ENCODE measurements at places on chromosomes 7 and 10. TPM values are rescaled to one million over a fixed set of nuclear protein-coding genes. Genes with fewer than 3 reads are reported as not detected.

- DNase-seq, result peak; percentile 29
Observed at GRCh38 chr7:80790877-80791276, 128.0 kb downstream of the SEMA3C start.

GRCh38 chr7:138386821-138387220 is 73.2 kb upstream of the TRIM24 start:
- no peak for DNase-seq

- DNase-seq, result no peak
Observed at GRCh38 chr10:74628136-74628535, 198.3 kb upstream of the KAT6B start.

DNA sequence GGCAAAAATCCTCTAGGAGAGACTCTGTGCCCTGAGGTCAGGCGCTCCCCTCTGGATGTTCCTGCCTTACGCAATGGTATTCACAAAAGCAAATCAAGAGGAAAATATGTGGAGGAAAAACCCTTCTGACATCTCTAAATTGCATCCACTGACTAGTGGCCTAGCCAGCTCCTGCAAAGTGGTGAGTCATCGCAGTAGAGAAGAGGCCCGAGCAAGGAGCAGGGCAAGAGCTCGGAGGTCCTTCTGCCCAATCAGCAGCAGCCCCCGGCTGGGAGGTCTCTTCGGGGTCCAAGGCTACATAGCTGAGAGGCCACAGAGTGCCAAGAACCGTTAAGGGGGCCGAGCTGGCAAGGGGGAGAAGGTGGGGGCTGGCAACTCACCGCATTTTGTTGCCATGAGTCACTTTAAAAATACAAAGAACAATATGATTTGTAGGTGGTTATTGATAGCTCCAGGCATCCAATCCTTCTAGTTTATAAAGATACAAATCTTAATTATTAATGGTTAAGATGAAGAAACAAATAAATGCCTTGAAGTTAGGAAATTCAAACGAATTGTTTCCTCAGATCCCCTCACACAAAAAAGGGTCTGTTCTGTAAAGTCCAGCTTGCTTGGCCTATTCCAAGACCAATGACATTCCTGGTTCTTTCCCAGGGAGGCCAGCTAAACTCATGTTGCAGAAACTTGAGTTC is 161.6 kb downstream of the PKD1L1 start:
- DNase-seq, result peak; percentile 59

- DNase-seq, result no peak
Observed at GRCh38 chr7:150429699-150430098, 20.7 kb upstream of the GIMAP8 start.

- no peak for DNase-seq
Observed at GRCh38 chr10:71531485-71532446, 135.0 kb downstream of the CDH23 start.

DNA sequence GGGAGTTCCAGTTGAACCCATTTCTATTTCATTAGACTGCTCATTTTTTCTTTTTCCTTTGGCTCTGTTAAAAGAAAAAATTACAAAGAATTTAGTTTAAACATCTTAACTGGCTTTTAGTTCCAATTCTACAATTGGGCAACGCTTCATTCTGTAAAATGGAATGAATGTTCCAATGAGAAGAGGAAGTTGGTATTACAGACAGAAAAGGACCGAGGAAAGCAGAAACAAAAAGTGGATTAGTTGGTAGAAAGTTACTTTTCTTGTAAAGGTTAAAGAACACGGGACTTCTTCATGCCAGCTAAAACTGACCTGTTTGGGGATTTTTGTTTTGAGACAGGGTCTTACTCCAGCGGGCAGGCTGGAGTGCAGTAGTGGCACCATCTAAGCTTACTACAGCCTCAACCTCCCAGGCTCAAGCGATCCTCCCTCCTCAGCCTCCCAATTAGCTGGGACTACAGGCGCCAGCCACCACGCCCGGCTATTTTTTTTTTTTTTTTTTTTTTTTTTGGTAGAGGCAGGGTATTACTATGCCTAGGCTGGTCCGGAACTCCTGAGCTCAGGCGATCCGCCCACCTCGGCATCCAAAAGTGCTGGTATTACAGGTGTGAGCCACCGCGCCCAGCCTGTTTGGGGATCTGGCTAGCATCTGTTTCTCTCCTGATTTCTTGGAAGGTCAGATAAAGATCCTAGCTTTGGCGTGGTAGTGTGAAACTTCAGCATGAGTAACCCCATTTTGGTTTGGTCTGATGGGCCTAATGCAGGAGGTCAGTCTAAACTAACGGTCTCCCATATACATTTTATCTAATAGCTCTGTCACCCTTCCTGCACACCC is 1.3 kb upstream of the VDAC2 start:
- DNase-seq, result no peak

GRCh38 chr10:17086865-17087367 is 42.7 kb downstream of the CUBN start:
- no peak for DNase-seq

DNA sequence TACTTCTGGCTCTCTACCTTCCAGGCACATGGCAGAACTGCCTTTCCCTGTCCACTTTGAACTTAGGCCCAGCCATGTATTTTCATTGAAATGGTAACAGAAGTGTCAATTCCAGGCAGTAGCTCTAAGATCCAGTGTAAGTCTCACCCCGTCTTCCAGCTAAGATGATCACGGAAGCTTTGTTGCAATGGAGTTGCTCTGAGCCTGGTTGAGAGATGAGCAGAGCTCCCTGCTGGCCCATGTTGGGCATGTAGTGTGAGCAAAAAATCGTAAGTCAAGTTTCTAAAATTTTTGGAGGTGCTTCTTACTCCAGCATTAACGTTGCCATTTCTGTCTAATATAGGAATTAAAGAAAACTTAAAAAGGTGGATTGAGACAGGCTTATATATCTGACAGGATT is 274.4 kb downstream of the IPMK start:
- no peak for DNase-seq

GRCh38 chr7:90648834-90649233 is 52.7 kb downstream of the CDK14 start:
- no peak for DNase-seq

GRCh38 chr10:21326594-21327288 is 198.7 kb downstream of the SKIDA1 start:
- DNase-seq, result no peak

GRCh38 chr7:23222439-23223030 is 24.0 kb upstream of the GPNMB start:
- no peak for DNase-seq

- DNase-seq, result no peak
Observed at GRCh38 chr10:104307576-104308438, 30.5 kb downstream of the ITPRIP start.

ACTL6B gene
- total RNA-seq, result 0.14 TPM

PTPN20 gene
- total RNA-seq, result 3.1 TPM

GJD4 gene
- total RNA-seq, result not detected

ELFN1 gene
- 1.4 TPM for total RNA-seq

ERVW-1 gene
- total RNA-seq, result not detected
